ENCODE measurements at places on chromosomes 5 and 9.

DNA sequence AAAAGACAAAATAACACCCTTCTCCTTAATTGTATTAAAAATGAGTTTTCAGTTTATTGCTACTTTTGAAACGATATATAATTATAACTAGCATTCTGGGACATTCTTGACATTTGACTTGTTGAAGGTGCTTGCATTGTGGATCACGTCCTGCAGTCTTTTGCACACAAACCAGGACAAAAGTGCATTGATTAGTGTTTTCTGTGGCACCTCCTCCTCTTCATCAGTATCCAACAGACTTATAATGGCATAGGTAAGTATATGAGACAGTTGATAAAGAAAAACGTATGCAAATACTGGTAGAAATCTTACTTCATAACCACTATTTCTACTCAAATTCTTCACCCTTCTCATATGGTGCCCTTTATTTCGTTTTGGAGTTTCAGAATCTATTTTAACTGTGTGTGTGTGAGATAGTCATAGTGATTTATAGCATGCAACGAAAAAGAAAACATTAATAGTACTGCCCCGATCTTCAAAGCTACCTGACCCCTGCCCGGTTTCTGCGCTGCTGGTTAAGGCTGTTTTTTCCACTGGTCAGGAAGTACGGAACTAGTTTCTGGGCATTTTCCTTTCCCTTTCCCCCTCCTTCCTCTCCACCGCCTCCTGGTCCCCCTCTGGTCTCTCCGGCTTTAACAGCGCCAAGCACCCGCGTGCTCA, 639 bp upstream of the RASA1 start:
- no peak for DNase-seq

DNA sequence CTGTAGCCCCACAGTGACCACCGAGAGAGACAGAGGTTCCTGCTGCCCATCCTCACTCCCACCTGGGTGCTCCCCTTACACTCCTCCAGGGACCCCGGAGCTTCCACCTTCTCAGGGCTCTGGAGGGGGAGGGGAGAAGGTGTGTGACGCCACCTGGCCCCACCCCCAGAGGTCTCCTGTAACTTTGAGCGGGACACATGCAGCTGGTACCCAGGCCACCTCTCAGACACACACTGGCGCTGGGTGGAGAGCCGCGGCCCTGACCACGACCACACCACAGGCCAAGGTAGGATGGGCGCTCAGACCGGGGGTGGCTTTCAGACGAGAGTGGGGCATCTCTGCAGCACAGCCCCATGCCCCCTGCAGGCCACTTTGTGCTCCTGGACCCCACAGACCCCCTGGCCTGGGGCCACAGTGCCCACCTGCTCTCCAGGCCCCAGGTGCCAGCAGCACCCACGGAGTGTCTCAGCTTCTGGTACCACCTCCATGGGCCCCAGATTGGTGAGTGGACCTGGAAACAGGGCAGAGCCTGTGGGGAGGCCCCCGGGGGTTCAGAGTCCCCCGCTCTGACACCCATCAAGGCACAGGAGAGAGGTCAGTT, 4.5 kb downstream of the MAMDC4 start:
- DNase-seq: no peak

DNA sequence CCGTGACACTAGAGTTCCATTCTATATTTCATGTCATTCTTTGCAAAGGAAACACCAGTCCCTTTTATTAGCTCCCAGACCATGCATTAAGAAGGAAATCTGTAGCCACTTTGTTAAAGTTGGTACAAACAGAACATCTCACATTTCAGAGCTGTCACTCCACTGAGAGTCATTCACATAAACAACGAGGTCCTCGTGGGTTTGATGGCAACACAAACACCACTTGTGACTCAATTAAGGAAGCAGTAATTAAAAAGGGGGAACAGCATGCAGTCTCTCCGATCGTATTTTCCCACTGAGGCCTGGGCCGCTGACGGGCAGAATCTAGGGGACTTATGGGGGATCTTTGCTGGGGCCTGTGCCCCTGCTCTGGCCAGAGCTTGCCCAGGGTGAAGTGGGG, 94.2 kb upstream of the ZNF618 start:
- no peak for DNase-seq

GRCh38 chr9:23526806-23527205, 299.2 kb downstream of the ELAVL2 start:
- no peak for DNase-seq

GRCh38 chr5:61981886-61982285, 324.1 kb upstream of the KIF2A start:
- no peak for DNase-seq

GRCh38 chr5:96146675-96147074, 185.0 kb upstream of the ELL2 start:
- no peak for DNase-seq

DNA sequence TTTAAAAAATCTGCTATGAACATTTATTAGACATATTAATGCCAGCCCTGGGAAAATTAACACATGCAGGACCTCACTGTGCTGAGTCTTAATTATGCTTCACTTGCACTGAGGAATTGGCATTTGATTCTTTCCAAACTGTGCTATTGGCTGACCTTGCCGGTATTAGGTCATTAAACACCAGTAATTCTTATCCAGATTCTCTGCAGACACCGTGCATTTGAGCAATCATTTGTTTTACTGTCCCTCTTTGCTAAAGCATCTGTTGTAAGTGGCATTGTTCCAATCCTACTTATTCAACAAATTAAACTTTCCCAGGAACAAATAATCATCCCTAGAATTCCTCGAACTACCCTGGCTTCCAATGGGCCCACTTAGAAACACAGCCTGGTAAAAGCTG, 145.0 kb downstream of the SLC12A2 start:
- DNase-seq: no peak

DNA sequence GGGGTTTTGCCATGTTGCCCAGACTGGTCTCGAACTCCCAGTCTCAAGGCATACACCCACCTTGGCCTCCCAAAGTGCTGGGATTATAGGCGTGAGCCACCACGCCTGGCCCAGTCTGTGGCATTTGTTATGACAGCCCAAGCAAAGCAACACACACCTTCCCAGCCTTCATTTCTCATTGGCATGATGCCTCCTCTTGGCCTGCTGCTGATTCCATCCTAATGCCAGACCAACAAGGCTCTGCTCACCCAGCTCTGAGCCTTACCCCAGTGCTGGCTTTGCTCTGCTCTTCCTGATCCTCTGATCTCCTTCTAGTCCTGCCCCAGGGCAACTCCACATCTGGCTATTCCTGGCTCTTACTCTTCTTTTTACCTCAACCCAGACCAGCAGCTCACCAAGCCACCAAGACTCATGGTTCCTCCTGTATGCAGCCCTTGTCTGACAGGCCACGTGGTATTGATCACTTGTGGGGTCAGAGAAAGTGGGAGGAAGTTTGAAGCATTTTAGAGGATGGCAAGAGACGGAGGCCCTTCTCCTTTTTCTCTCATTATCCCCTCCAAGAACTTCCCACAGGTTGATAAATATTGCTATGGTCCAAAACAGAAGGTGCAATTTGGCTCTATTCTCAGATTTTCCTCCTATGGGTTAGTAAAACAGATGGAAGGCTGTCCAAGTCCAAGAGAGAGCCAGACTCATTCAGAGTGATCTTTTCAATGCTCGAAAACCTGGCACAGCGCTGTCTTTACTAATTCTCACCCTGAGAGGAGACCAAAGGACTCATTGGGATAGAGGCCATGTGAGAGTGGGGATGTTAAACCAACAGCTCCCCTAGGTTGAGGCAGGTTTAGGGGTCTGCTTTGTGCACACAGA, 958 bp downstream of the CD180 start:
- no peak for DNase-seq

- DNase-seq: no peak
Observed at GRCh38 chr5:172771439-172772111, 580 bp upstream of the DUSP1 start.

- DNase-seq: no peak
Observed at GRCh38 chr9:35905912-35906679, at the start of gene HRCT1. HRCT1 (plus strand) TSS chr9:35906202; CDS start chr9:35906288, 86 bp downstream.

- DNase-seq: no peak
Observed at GRCh38 chr9:7500521-7500920, 299.1 kb downstream of the DMAC1 start.

DNA sequence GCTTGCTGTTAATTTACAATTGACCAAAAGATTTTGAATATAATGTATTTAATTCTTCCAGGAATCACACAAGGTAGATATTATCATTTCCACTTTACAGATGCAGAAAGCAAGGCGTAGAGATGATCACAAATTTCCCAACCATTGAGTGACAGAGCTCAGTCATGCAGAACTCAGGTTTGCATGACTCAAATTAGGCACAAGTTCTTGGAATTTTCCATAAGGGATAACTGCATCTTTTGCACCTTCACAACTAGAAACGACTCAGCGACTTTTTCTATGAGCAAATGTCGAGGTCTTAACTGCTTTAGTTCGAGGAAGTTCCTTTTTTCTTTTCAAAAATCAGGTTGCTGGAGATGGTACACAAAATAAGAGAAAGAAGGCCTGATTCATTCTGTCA, 265.5 kb upstream of the PAPPA start:
- DNase-seq: no peak

GRCh38 chr5:146883511-146883910, 5.0 kb upstream of the PPP2R2B start:
- DNase-seq: no peak

DNA sequence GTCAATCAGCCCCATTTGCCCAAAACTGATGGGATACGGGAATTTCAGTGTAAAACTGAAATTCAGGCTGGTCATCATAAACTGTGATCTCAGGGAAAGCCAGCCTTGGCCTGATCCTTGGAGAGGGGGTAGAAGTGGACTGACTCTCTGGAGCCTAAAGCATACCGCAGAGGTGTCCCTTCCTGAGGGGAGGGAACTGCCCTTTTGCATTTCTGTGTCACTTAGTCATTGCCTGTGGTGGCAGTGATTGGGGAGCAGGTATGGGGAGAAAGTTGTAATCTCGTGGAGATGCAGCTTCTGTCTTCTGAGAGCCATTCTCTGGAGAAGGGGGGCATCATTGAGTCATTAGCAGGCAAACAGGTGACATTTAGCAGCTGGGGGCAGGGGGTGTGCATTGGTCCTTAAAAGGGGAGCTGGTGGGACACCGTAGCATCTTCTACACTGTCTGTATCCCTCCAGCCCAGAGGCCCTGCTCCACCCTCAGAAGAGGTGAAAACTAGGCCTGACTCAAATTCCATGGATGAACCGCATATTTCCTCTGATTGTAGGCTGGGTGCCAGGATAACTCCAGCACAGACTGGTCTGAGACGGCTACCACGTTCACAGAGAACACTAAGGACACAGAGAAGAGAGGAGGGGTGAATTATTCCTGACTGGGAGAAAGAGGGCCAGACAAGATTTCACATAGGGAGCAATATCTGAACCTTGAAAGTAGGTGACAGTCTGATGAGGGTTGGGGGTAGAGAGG, 143.3 kb downstream of the SEC61B start:
- DNase-seq: no peak

GRCh38 chr9:88018101-88018500, 43.8 kb upstream of the CDK20 start:
- DNase-seq: no peak

DNA sequence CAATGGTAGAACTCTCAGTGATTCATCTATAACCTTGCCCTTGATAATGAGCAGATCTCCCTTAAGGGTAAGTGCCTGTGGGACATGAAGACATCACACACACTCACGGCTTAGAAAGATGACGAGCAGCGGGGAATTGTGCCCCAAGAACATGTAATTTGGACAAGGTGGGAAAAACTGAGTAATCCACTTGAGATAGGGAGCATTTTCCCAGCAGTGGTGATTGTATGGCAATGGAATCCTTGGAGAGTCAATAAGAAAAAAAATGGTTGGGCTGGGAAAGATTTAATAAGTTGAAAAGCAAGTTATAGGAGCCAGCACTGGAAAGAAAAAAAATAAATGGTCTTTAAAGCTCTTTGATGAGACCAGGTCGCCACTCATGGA, 193.1 kb downstream of the GLIS3 start:
- no peak for DNase-seq

GRCh38 chr5:173913686-173914321, 25.7 kb downstream of the CPEB4 start:
- no peak for DNase-seq

DNA sequence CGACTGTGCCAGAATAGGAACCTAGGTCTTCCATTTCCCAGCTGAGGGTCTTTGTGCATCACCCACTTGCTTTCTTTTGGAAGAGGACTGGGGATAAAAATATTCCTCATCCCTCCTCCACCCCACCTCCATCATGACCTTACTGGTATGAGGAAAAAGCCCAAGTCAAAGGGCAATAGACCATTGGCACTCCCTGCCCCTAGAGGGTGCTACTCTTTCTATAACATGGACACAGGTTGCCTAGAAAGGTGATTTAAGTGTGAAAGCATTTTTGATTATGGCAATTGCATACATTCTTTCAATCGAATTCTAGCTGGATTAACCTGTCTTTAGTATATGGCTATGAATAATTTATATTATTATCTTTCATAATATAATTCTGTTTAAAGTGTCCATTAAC, 22.8 kb upstream of the ZNF618 start:
- DNase-seq: no peak

- DNase-seq: no peak
Observed at GRCh38 chr9:131404581-131404980, 10.7 kb downstream of the PRRC2B start.

GRCh38 chr9:122159925-122160246, 178 bp downstream of the MORN5 start:
- no peak for DNase-seq

DNA sequence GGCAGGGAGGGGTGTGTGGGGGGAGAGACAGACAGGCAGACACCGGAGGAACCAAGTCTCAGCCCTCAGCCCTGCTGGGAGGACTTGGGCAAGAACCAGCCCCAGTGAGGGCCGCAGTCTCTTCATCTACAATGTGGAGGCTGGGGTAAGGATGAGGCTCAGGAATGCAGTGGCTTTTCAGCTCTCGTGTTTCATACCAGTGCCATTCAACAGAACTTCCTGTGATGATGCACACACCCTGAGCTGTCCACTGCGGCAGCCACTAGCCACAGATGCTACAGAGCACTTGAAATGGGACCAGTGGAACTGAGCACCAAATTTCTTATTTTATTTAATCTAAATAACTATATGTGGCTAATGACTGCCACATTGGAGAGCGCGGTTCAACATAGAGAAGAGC, 10.7 kb downstream of the CAMK2A start:
- DNase-seq: no peak

GRCh38 chr5:102069974-102070373, 226.1 kb downstream of the SLCO4C1 start:
- DNase-seq: no peak

GRCh38 chr9:116592970-116593369, 94.1 kb upstream of the TRIM32 start:
- DNase-seq: no peak

DNA sequence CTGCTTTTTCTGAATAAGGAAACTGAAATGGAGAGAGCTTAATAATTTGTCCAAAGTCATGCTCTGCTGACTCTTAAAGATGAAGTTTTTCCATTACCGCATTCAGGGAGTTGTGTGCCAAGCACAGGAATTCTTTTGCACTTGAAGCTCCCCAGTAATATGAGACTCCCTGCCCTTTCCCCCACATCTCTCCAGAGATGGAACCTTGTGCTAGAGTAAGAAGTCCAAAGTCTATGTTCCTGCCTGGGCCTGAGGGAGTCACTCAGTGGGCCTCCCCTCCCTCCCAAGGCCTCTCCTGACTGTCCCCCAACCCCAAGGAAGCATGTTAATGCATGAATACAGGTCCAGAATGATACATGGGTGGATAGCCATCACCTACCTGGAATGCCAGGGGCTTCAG, 173.3 kb upstream of the SEMA6A start:
- no peak for DNase-seq

GRCh38 chr9:136169495-136169894, 35.4 kb downstream of the LHX3 start:
- DNase-seq: no peak

Measured in stimulated activated CD4-positive, alpha-beta T cell treated with anti-CD3 and anti-CD28 coated beads, Interleukin-1b, Interleukin-23, amount 100 ng/mL, for 24 hours (primary cell).